GM04503 (cell line): ENCODE measurements at places on chromosomes 12 and 14.
A peak's percentile ranks its signal among the peaks of the same experiment; 100 is the strongest.

GRCh38 chr14:92507174-92507768, 6.3 kb upstream of the RIN3 start:
- no peak for DNase-seq

GRCh38 chr12:47736877-47737676, 11.8 kb upstream of the ENDOU start:
- peak; percentile 69 for DNase-seq

- DNase-seq = no peak
Observed at GRCh38 chr14:97713023-97713422, 915.8 kb downstream of the VRK1 start.

DNA sequence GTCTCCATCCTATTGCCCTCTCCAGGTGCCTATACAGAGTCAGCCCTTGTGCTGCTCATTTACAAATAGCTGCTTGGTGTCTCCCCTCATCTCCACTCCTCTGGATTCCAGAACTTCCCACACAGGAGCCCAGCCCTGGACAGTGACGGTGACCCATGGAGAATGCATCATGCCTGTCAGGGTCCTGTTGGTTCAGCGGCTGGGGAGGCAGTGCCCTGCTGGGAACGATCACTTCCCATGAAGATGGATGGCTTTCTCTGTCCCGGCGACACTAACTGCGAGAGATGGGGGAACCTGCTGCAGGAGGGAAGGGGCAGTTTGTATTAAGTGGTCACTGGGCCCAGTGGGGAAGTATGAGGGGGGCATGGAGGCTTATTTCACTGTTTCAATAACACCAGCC, 395.0 kb upstream of the TBX3 start:
- no peak for DNase-seq

DNA sequence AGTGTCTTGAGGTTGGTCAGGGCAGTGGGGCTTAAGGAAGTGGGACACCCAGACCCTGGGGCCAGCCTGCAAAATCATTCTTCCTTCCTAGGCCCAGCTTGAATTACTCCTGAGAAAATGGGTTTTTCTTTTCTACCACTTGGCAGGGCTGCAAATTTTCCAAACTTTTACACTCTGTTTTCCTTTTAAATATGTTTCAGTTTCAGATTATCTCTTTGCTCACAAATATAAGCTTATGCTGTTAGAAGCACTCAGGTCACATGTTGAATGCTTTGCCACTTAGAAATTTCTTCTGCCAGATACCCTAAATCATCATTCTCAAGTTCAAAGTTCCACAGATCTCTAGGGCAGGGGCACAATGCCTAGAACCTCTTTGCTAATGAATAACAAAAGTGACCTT, 2.9 kb upstream of the LGR5 start:
- DNase-seq = no peak

DNA sequence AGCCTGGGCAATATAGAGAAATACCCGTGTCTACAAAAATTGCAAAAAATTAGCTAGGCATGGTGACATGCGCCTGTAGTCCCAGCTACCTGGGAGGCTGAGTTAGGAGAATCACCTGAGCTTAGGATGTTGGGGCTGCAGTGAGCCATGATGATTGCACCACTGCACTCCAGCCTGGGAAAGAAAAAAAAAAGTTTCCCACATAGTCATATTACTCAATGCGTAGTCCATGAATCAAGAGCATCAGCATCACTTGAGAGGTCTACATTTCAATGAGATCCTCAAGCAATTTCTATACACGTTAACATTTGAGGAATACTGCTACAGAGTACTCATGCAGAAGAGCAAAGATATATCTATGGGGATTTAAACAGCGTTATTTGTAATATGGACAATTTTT, 5.2 kb upstream of the LRRC23 start:
- DNase-seq = no peak

DNA sequence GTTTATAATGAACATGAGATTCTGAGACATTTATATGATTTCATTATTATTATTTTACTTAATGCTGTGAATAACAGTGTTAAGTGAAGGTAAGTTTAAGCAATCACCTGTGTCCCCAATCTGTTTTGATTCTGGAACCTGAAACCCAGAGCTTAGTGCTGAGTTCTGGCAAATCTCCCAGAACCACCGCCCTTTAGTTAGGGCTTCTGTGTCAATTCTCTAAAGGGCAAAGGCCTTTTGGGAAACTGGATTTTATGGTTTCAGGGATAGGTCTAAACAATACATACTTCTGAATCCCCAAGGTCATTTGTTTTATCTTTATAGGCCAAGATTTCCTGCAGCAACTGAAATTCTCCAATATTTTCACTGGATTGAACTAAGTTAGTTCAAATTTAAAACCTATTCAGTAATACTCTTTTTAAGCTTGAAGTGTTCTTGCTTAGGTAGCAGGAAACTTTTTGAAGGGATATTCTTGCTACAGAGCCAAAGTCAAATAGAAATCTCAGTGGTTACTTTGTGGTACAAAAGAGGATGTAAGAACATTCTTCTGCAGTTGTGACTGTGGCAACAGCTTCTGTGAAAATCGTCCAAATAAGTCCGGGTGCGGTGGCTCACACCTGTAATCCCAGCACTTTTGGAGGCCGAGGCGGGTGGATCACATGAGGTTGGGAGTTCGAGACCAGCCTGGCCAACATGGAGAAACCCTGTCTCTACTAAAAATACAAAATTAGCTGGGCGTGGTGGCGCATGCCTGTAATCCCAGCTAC, 10.0 kb upstream of the PKP2 start:
- DNase-seq = no peak

- peak; percentile 56 for DNase-seq
Observed at GRCh38 chr12:93197067-93197593, 180.6 kb upstream of the NUDT4 start.

GRCh38 chr12:98750511-98750910, 105.4 kb downstream of the APAF1 start:
- DNase-seq = no peak

GRCh38 chr12:91009319-91009950, 4.7 kb upstream of the EPYC start:
- no peak for DNase-seq

DNA sequence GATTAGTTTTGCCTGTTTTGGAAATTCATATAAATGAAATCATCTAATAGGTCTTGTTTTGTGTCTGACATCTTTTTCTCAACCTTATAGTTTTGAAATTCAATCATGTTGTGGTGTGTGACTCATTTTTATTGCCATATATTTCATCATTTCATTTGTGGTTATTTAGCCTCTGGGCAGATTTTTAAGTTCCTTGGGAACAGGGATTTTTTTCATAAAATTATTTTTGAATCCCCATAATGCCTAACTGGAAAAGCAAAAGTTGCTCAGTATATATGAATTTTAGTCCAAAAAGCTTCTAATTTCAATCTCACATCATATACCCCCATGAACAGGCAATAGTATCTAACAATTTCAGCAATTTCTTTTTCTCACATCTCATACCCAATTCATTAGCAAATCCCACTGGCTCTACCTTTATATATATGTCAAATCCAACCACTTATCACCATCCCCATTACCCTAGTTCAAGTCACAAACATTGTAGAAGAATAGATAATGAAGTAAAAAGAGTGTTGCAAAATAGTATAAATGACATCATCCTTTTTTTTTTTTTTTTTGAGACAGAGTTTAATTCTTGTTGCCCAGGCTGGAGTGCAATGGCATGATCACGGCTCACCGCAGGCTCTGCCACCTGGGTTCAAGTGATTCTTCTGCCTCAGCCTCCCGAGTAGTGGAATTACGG, 2.6 kb upstream of the OR6J1 start:
- DNase-seq = peak; percentile 51

DNA sequence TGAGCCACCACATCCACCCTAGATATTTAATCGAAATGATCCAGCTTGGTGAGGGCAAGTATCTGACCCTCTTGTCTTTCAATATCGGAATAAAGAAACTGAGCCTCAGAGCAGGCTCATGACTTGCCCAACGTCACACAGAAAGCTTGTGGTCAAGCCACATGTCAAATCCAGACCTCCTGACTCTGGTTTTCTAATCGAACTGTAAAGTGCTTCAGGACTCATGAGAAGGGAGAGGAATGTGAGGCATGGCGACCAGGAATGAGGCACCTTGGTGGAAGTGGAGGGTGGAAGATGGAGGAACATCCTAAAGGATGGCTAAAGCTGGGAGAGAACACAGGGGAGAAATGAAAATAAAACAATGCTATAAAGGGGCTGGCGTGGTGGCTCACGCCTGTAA, 27.9 kb upstream of the SPPL3 start:
- DNase-seq = no peak

DNA sequence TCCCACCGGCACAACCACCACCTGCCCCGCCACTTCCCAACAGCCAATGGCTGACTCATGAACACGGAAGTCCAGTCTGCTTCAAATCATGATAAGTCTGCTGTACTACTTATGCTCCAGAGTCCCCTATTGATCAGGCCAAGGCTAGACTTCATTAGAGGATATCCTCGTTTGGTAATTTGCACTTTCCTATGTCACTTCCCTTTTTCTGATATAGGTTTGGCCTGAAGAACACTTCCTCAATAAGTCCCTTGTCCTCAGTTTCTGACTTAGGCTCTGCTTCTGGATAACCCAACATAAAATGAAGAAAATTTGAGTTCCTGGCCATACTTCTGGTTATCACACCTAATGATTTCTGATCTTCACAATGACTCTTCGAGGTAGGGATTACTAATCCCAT, 45.3 kb downstream of the IFNG-AS1 start:
- DNase-seq = no peak

GRCh38 chr14:75879031-75879430, 102.8 kb downstream of the TGFB3 start:
- no peak for DNase-seq

DNA sequence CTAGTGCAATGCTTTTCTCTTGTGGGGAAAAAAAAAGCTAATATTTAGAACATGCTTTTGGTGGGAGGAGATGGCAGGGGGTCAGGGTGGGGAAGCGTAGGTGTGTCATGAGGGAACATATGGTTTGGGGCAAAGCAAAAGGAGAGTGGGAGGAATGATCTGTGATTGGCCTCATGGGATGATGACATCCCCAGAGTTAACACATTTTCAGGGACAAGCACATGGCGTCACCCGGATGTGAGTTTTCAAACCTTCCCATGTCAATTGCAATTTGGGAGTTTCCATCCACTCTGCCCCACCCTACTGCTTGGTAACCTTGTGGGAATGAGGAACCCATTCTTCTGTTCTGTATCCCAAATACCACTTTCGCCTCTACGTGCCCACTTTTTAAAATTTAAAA, 164.2 kb downstream of the SSPN start:
- no peak for DNase-seq

GRCh38 chr14:91171291-91171690, 57.4 kb downstream of the DGLUCY start:
- DNase-seq = no peak

- no peak for DNase-seq
Observed at GRCh38 chr12:113470871-113471618, 626 bp downstream of the LHX5 start.

DNA sequence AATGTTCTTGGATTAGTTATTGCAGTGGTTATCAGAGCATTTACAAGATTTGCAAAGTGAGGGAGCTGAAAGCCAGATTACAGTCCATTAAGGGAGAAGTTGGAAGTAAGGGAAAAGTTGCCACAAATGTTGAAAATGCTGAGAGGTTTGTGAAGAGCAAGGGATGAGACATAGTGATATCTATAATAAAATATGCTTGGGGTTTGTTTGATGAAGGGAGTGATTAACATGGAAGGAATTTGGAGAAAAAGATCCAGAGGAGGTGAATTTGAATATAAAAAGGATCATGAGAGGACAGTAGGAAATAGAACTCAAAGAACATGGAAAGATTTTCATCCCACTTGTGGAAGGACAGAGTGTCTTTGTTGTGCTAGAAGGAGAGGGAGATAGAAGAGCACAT, 19.3 kb upstream of the CCER1 start:
- peak; percentile 39 for DNase-seq

DNA sequence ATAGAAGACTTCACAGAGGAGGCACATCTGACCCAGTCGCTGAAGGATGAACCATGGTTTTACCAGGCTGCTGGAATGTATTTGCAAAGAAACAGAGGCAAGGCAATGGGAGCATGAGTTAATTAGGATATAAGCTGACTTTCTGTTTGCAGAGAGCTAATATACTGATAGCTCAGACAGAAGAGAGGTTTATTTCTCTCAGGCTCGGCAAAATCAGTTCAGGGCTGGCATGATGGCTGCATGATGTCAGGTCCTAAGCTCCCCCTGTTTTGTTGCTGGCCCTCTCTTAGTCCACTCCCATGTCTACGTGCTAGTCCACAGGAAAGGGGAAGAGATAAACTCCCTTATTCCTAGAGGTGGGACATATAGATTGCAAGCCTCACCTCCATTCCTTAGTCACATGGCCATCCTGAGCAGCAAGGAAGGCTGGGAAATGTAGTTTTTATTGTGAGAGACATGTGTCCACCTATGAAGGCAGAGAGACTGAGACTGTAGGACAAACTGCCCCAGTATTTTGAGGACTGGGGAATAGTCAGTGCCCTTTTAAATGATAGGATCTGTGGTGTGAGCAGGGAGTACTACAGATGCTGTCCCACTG, 224.5 kb downstream of the VRK1 start:
- DNase-seq = no peak

DNA sequence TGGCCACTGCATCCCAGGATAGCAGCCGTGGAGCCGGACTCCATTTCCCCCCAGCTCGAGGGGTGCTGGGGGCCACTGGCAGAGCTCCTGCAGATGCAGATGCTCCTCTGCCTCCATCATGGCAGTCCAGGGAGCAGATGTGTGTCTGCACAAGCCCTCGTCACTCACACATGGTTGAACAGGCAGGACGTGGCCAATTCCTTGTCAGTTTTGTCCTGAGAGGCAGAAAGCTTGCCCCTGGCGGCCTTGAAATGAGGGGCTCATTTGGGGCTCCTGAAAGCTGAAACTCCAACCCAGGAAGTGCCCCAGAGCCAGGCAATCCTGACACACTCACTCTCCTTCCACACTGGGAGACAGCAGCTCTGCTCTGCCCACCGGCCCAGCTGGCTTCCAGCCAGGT, 100.9 kb upstream of the C14orf180 start:
- DNase-seq = no peak

DNA sequence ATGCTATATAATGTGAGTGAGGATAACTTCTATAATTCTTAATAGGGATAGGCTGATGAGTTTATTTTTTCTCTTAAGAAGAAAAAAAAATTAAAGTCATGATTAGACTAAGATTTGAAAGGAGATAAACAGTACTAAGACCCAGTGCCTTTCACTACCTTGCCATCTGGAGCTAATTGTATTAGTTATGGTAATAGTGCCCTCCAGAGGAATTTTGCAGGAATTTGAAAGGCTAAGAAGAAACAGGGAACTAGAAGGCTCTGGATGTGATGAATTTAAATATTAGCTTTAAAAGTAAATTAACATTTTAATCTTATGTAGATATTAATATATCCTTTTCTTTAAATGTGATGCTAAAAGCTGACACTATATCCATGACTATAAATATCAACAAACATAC, 36.6 kb upstream of the PIK3C2G start:
- no peak for DNase-seq

- no peak for DNase-seq
Observed at GRCh38 chr14:74945261-74945851, 10.0 kb downstream of the PGF start.

- DNase-seq = no peak
Observed at GRCh38 chr12:52720365-52720886, 17.1 kb upstream of the KRT77 start.

- DNase-seq = no peak
Observed at GRCh38 chr12:69932676-69933552, 107.9 kb downstream of the MYRFL start.

- no peak for DNase-seq
Observed at GRCh38 chr12:51589060-51589459, 2.0 kb upstream of the SCN8A start.
